ENCODE measurements at places on chromosomes 13 and 19.

GRCh38 chr13:81551036-81551435 lies 1210.1 kb upstream of the SPRY2 start:
- no peak for DNase-seq

DNA sequence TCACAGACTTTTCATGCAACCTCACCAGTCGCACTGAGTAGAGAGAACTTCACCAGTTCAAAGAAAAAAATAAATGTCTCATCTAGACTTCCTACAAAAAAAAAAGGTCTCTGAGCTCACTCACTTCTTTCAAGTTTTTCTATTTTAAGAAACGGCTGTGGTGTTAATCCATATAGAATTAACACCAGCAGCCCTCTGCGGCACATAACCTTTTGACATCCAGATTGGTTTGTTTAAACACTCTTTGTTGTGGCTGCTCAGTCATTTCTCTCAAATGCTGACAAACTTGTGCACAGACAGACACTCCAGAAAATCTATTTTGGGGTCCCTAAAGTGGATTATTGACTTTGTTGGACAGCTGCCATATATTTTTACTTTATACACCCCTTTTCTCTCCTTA lies 874.9 kb downstream of the EFNB2 start:
- DNase-seq, result no peak

- no peak for DNase-seq
Measured at GRCh38 chr13:78777976-78778375, 119.0 kb upstream of the OBI1 start.

GRCh38 chr19:5934774-5935472 lies 20.9 kb downstream of the CAPS start:
- no peak for DNase-seq

GRCh38 chr13:76764916-76765315 lies 121.3 kb downstream of the KCTD12 start:
- no peak for DNase-seq
